Sciatic nerve (tissue), 2 donors: ENCODE measurements at places on chromosomes 3 and 15.
A peak's percentile ranks its signal among the peaks of the same experiment; 100 is the strongest.

DNA sequence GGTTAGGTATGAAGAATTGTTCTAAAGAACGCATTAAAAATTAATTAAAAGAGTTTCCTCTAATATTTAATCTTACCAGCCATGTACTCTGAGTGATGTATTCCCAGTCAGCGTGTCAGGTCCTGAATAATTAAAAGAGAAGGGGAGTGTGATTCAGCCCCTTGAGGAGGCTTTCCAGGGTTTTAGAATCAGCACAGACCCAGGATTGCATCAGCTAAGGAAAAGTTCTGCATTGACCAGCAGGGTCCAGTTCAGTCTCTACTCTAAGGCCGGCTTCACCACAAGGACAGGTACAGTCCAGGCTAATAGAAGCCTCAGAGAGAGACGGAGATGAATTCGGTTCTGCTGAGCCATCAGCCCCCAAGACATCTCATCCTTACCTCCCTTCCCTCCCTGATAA lies 499.5 kb upstream of the PROK2 start:
- no peak for DNase-seq

DNA sequence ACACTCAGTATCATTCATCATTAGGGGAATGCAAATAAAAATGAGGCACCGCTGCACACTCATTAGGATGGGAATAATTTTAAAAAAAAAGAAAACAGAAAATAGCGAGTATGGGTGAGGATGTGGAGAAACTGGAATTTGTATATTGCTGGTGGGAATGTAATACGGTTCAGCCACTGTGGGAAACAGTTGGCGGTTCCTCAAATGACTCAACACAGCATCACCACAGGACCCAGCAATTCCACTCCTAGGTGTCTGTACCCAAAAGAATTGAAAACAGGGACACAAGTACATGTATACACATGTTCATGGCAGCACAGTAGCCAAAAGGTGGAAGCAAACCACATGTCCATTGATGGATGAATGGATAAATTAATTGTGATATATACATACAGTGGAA lies 35.2 kb upstream of the RFTN1 start:
- no peak for DNase-seq

DNA sequence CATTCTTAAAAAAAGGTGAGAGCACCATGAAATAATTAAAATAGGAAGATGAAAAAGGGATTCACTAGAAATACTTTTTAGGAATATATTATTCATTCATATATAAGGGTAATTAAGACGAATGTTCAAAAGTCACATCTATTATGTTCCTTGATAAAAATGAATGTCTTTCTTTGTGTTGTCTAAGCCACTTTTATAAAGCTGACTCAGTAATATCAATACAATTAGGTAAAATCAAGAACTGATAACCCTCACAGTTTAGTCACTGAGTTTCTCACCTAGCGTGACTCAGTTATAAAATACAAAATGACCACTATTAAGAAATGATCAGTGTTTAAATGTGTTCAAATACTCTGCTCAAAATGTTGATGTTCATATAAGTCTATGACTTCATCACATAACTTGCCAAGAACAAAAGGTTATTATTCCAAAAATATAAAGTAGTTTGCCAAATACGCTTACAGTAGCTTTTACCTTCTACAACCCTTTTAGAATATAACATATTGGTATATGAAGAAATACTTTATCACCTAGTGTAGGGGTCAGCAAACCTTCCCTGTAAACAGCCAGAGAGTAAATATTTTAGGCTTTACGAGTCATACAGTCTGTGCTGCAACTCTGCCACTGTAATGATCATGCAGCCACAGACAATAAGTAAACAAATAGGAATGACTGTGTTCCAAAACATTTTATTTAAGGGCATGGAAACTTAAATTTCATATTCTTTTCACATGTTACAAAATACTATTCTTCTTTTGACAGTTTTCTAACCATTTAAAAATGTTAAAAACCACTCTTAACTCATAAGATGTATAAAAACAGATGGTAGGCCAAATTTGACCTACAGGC lies 369.8 kb downstream of the TBC1D5 start:
- no peak for DNase-seq

DNA sequence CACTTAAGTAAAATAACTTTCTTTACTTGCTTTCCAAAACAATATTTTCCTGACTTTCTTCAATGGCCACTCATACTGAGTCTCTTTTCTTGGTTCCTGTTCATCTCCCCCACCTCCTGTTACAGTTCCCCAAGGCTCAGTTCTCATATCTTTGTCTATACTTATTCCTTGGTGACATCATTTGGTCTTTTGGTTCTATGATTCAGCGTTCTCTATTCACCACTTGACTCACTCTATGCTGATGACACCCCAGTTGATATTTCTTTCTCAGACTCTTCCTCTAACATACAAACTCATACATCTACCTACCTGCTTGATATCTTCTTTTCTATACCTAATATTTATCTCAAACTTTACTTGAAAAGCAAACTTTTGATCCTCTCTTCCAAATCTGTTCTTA lies 85.0 kb upstream of the P3H2 start:
- no peak for DNase-seq

GRCh38 chr15:90031231-90031791 lies 30.2 kb downstream of the ZNF710 start:
- DNase-seq, result peak; percentile 32

DNA sequence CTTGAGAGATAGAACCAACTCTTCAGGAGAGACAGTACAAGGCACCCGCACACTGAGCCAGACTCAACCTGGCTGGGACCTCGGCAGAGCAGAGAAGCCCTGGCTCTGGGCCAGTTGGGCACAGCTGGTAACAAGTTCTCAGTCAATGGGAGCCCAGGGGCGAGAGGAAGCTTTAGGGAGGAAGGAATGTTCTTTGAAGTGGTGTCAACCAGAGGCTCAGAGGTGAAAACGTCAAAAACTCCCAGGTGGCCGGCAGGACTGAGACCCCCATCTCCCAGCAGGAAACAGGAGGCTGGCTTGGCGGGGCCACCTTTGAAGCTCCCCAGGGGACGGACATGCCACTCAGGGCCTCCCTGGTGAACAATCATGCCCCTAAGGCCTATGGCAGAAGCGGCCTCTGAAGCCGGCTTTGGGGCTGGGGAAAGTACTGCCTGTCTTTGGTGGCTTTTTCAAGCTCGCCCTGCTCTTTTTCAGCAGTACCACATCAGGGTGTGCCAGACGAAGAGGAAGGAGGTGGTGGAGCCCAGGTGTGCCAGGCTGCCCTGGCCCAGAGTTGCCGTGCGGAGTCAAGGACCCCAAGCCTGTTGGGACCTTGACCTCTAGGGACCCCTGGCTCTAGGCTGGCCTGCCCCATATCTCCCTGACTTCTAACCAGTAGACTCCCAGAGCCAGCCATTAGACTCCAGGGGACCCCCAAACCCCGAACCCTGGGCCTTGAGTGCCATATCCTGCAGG lies 16.7 kb upstream of the TBC1D21 start:
- DNase-seq, result no peak

DNA sequence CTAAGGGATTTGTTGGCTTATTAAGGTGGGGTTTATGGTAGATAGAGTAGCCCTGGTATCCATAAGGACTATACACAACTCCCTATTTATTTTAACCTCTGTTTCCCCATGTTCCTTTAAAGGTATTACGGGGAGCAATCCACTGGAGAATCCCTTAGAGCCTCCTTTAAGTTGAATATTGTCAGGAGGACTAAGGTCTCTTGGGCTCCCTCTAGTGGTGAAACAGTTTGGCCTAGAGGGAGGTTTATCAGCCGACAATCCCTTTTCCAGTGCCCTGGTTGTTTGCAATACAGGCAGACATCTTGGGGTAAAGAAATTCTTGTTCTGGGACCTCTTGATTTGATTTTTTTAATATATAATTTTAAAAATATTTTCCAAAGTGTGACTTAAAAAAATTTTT lies 12.9 kb downstream of the OPA1 start:
- DNase-seq, result peak; percentile 57

DNA sequence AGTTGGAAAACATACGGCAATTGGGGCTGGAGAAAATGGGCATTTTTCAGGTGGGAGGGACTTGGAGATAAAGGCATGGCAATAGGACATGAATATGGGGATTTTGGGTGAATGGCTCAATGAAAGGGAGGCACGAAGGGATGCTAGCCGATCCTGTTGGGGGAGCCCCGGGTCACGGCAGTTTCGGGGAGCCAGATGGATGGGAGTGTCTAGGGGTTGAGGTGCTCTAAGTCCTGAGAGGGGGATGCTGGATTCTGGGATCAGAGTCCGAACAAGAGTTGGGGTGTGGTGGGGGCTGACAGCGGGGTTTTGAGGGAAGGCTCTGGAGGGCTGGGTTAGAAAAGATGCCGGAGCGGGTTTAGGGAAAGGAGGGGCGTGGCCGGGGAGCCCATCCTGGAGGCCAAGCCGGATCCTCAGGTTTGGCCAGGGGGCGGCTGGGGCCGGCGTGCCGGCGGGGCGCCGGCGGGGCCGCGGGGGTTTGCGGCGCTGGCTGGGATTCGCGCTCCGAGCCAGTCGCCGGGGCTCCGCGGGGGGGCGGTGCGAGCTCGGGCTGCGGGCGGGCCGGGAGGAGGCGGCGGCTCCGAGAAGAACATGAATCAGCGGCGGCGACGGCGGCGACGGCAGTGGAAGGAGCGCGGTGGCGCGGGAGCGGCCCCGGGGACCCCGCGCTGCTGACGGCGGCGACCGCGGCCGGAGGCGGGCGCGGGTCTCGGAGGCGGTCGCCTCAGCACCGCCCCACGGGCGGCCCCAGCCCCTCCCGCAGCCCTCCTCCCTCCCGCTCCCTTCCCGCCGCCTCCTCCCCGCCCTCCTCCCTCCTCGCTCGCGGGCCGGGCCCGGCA lies at the start of gene TYRO3:
Gene TYRO3 (plus strand): TSS at position 813 of the 839 bp plus-strand sequence. CDS start 46 bp downstream, outside the sequence.
- peak; percentile 79 for DNase-seq

GRCh38 chr15:74809956-74810355 lies 2.7 kb upstream of the LMAN1L start:
- DNase-seq, result no peak

DNA sequence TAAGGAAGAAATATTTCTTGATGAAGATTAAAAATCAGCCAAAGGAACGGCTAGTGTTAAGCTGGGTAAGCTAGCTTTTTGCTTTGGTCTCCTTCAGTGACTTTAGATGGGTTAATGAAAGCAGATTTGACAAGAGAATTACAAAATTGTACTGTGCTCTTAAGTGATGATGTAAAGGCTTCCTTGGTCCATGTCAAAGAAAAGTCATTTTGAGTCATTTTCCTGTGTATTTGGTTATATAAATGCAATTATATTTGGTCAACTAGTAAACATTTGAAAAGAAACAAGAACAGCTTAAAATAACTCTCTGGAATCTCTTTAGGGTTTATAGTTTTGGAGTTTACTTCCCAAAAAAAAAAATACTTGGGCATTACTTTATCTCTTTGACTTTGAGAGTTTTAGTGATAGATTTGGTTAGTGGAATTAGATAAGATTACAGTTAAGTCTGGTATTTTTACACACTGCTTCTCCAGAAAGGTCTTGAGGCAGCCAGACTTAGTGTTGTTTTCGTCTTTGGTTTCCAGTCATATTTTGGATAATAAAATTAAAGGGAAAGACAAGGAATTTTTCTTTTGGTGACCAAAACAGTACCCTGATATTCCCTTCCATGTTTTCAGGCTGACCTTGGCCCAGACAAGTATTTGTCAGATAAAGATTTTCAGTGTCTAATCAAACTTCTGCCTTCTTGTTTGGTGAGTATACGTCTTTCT lies 42.3 kb downstream of the PDHB start:
- no peak for DNase-seq

DNA sequence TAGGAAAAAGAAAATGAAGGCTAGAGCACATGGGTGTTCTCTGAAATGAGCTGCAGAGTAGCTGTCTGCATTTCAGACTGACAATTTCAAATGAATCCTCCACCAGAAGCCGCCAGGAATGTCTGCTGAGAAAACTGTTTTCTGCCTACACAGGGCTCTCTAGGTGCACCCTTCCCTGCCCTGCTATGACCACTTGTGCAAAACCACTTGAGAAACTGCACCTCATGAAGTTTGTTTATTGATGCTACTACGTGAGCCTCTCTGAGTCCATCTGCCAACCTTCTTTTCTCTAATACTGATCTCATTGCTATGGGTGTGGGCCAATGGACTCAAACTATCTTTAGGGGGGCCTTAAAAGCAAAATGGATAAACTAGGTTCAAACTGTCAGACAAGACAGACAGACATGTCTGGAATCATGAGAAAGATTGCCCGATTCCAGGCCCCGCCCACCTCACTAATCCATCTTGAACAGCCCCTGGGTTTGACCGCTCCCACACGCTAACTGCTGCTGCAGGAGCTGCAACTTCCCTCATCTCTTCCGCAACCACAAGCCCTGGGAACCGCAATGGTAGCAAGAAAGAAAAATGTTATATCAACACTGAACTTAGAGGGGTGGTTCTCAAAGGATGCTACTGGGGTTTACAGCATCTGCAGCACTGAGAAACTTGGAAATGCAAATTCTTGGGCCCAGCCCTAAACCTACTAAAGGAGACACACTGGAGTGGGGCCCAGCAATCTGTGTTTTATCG lies 9.0 kb upstream of the CD47 start:
- no peak for DNase-seq

DNA sequence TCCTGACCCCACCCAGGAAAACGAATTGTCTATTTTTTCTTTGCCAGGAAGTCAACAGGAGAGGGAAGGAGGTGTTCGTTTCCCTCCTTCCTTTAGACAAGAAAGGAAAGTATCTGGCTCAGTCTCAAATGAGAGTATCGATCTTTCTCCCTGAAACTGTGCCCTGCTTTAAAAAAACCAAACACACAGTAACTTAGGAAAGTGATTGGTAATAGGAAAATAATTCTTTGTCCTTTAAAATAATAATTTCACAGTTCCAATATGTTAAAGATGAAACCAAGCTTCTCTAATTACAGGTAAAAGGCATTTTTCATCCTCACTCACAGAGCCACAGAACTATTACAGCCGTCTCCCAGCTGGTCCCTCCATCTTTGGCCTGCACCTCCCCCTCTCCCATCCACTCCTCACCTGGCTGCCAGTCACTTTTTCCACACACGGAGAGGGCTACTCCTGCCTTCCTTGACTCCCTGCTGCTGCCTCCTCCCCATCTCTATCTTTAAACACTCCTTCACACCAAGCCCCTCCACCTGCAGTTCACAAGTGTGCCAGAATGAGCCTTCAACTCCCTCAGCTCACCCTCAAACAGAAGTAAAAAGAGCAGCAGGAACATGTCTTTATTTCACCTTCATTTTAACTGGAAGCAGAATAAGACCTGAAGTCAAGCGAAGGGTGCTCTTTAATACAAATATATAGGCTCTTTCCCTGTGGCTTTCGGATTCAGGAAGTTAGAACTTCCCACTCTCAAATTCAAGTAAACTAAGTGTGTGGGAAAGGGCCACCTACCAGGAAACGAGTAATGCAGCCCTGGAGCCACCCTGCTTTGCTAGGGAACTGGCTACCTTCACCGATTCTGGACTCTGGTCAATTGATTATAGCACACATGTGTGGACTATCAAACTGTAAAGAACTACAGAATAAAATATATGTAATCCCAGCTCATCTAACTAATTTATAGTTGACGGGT lies 116.4 kb downstream of the SENP2 start:
- DNase-seq, result no peak

DNA sequence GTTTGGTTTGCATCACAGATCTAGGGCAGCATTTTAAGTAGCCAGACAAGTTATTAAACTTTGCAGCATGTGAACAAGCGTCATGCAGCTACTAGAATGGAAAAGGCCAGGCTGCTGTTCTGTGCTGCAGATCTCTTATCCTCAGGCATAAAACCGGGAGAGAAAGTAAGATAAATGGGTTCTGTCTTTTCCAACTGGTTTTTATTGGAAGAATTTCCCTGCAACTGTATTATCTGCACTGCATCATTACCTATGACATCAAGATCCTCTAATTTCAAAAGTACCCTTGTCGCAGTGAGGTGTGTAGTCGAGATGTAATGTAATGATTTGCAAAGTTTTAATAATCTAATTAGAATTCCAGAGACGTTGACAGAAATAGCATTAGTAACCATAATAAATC lies 240.3 kb downstream of the FEZF2 start:
- no peak for DNase-seq

GRCh38 chr15:85412066-85412465 lies 31.7 kb downstream of the AKAP13 start:
- no peak for DNase-seq
